Frontal cortex (tissue), 4 donors: ENCODE measurements at places on chromosomes 6 and 20. TPM values are rescaled to one million over a fixed set of nuclear protein-coding genes. Genes with fewer than 3 reads are reported as not detected.

The GSTA3 gene
- not detected for total RNA-seq

The TPBG gene
- 4.5 TPM for total RNA-seq

The CPNE5 gene
- total RNA-seq = 12.6 TPM

The RNF144B gene
- 2.9 TPM for total RNA-seq

The C4B gene
- total RNA-seq = 9.0 TPM

The CCM2L gene
- 2.9 TPM for total RNA-seq

The LY6G6C gene
- not detected for total RNA-seq

The TPD52L2 gene
- total RNA-seq = 22.4 TPM

The OOEP gene
- not detected for total RNA-seq

The OR2B6 gene
- not detected for total RNA-seq

The OPRM1 gene
- total RNA-seq = 1.2 TPM

The CAGE1 gene
- not detected for total RNA-seq

The MACROD2 gene
- 47.7 TPM for total RNA-seq

The LY6G6F gene
- total RNA-seq = not detected

The SOBP gene
- 42.4 TPM for total RNA-seq

The GNRH2 gene
- not detected for total RNA-seq

The SLC25A27 gene
- total RNA-seq = 30.2 TPM

- DNase-seq = no peak
These were observed 173.2 kb downstream of the PDE7B start for GRCh38 chr6:136024711-136025110.

DNA sequence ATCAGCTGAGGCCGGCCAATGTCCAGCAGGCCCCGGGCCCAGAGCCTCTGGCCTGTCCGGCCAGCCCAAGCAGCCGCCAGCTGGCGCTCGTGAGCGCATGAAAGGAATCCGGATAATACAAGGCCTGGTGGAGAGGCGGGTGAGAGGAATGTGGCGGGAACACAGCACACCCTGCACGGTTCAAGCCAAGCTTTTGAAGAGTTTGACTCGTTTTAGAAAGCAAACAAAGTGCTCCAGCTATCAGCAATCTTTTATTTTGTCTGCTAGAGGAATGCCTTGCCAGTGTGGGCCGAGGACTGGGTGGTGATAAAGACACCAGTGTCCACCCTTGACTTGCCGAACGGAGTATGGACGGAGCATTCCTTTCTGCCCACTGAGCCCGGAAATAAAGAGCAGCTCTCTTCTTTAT lies 9.3 kb upstream of the NEDD9 start:
- peak; percentile 35 for DNase-seq

DNA sequence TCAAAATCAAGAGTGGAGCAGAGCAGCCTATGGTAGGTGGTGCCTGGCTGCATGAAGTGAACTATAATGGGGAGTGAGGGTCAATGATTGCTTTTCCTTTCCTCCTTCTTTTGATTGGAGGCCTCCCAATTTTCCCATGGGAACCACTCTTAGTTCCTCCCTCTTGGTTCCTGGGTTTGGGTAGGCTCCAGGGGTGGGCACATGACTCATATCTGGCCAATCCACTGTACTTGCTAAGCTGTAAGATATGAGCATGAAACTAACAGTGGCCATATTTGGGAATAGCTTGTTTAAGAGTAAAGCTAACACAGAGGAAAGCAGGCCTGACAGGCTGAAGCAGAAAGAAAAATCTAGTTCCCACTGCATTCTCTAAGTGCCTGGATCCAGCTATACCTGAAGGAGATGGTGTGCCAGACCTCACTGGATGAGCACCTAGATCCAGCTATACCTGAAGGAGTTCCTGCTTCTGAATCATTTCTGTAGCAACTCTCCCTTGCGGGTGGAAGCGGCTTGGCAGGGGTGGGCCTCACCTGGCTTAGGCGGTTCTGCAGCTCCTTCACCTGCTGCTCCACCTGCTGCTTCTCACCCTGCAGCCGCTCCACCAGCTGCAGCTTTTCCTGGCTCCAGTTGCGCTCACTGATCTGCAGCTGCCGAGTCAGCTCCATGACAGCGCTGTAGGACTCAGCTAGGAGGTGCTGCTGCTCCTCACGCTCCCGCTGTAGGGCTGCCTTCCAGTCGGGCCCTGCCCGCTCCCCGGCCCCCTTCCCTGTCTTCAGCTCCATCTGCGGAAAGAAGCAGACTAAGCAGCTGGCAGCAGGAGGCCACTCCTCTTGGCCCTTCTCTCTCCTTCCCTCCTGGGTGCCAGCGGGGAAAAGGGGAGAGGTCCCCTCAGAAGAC lies 29.0 kb upstream of the DSN1 start:
- no peak for DNase-seq

DNA sequence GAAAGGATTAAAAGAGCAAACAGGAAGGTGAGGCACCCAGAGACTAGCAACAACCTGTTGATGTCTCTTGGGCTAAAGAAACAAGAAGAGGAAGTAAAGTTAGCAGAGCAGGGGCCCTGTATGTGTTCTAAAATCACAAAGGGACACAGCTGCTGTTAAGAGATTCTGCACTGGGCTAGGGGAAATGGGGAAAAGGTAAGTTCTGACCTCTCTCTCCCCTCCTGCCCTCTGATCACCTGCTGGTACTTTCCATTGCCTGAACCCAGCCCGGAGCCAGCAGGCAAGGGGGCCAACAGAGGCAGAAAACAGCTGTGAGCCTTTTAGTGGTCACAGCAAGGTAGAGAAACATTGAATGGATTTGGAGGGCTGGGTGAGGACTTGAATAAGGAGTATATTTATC lies 13.5 kb upstream of the CNR1 start:
- no peak for DNase-seq

GRCh38 chr20:32807706-32808105 lies 12.0 kb upstream of the MAPRE1 start:
- no peak for DNase-seq

DNA sequence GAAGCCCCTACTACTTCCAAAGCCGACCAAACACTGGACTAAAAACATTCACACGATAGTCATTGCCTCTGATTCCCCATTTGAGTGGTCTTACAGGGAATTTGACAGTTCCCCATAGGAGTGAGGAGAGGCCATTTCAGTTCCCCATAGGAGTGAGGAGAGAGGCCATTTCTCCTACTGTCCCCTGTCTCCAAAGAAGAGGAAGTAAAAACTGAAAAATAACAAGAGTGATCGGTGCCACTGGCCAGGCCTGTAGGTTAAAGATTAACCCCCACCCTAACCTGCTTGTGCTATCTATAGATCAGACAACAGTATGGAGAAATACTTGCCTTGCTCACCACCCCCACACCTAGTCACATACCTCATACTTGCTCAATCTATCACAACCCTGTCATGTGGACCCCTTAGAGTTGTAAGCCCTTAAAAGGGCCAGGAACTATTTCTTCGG lies 204.0 kb upstream of the MOCS1 start:
- no peak for DNase-seq

DNA sequence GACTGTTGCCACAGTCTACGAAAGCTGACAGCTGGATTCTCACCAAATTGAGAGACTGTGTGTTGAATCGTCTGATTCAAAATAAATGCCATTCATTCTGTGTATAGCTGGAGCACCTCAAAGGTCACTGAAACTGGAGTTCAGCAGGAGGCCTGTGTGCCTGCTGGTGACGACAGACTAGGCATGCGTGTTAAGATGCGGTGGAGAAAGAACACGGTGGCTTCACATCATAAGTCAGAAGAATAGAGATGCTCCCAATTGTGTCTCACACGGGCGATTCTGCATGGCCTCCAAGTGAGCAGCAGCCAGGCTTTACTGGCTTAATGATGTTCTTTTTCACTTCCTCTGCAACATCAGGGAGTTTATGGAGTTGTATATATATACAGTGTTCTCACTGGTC lies 32.3 kb downstream of the SNHG17 start:
- no peak for DNase-seq

DNA sequence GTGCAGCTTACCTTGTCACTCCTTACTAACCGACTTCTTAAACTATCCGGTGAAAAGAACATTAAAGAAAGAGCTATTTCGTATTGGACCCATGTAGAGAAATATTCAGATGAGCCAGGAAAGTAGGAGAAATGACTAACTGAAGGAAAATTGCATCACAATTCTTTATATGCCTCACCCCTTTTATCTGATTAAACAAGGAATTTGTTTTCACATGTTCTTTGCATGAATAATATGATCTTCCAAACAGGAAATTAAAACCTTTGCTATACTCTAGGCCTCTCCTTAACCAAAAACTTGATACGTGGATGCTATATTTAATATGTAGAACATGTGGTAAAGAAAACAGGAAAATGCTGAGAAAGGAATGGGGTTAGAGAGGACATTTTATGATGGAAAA lies 41.9 kb upstream of the LRRC1 start:
- DNase-seq = no peak

DNA sequence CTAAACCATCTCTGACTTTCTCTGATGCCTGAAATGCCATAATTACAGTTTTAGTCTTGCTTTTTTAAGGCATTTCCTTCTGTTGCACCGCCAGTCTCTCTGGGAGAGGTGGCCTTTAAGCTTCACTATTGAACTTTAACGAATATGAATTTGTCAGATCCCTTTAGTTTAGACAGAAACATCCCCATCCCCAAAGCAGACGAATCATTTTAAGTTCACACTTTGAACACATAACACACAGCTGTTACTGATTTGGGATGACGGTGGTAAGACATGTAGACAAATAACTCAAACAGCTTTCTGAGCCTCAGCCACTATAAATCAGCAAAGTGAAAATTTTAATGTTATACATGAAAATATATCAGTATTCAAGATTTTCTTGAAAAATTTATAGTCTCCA lies 7.2 kb upstream of the IPCEF1 start:
- no peak for DNase-seq

DNA sequence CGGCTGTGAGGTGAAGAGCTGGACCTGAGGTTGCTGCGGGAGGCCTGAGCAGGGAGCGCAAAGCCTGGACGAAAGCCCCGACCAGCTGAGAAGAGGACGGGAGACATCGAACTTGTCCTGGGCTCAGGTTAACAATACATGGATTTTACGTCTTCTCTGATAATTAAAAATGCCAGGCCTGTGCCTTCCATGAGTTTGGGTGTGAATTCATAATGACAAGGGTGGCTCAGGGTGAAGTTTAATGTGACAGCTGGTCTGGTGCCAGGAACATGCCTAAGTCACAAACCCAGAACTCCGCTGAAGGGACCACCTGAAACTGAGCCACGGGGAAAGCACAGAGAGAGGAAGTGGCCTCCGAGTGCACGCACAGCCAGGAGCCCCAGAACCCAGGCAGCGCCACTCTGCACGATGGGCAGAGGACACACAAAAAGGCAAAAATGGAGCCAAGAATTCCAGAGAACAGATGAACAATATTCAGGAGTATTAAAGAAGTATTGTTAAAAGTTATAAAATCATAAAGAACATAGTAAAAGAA lies 150.1 kb upstream of the RPS6KA2 start:
- no peak for DNase-seq

DNA sequence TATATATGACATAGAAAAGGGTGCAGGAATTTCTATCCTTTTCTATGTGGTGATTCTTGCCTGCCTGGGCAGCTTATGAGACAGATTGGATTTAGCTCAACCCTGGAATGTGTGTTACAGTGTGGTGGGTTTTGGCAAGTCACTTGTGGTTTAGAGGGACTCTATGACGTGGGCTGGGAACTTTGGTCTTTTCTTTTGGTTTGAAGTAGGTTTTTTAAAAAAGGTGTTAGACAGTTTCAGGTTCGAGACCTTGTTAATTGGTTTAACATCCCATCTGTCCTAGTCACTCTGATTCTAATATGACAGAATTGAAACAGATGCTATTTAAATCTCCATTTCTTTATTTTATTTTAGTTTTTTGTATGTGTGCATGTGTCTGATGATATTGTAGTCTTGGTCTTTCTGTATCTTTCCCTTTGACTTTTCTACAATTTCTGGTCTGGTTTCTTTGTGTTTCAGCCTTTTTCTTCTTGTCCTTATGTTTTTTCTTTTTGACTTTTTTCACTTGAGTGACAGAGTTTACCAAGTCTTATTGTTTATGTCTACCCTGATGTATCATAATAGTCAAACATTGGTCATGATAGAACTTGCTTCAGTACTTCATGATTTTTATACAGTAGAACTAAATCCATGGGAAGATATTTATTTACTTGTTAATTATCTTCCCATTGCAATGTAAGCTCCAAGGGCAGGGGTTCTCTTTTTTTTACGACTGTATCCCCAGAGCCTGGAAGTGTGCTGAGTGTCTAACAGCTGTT lies 174.3 kb downstream of the CDKAL1 start:
- DNase-seq = no peak

DNA sequence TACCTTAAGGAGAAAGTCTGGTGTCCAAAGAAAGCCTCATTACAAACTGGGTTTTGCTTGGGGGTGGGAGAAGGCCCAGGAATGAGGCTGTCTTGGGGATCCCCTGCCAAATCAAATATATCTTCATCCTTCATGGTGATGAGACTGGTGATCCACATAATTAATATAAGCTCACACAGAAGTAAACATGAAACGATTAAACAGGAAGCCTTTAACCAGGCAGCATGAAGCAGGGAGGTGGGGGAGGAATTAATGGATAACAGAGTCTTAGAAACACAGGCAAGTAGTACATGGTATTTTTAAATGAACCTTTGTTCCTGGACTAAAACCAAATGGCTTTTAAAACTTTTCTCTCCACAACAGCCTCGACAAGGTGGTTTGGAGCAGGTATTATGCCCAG lies 437.5 kb downstream of the TFAP2A start:
- no peak for DNase-seq

- DNase-seq = no peak
These were observed 56.1 kb upstream of the LAMP5 start for GRCh38 chr20:9458138-9458796.

DNA sequence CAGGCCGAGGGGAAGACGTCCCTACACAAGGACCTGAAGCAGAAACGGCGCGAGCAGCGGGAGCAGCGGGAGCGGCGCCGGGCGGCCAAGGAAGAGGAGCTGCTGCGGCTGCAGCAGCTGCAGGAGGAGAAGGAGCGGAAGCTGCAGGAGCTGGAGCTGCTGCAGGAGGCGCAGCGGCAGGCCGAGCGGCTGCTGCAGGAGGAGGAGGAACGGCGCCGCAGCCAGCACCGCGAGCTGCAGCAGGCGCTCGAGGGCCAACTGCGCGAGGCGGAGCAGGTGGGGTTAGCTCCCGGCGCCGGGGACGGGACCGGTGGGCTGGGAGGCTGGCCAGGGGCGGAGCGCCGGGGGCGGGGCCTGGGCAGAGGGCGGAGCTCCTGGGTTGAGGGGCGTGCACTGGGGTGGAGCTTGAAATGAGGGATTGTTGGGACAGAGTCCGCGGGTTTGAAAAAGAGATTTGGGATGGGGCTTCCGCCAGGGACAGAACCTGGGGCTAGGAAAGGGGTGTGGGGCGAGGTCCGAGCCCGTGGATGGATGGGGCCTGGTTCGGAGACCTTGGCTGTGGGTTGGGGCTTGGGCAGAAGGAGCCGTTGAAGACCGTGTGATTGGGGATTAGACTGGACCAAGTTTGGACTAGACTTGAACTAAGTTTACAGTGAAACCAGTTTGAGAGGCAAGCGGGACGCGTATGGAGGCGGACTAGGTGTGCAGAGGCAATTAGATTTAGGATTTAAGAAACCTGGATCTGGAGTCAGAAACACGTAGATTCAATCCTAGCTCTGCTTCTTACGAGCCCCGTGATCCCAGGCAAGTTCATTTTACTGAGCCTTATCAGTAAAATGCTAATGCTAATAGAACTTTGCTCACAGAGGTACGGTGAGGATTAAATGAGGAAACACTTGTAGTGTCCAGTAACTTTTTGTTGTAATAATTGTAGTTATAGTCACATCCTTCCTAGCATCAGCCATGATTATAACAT lies 20.9 kb downstream of the DEF6 start:
- peak; percentile 94 for DNase-seq

GRCh38 chr6:119147101-119148053 lies 68.9 kb upstream of the FAM184A start:
- DNase-seq = no peak
